Activated T-helper 2 cell treated with anti-CD3 and anti-CD28 coated beads, Interferon-gamma antibody, Interleukin-2, Interleukin-4, amounts not matched to agents 10 μg/mL and 5 μg/mL and 100 μg/mL, durations not matched to agents 14 hours and 24 hours and 36 hours (primary cell): ENCODE measurements at places on chromosomes 2 and 18.

- no peaks in the 10 kb centered on the region for H3K36me3 ChIP-seq
- H3K27me3 ChIP-seq: peaks cover 21% of the 10 kb centered on the region
- no peaks in the 10 kb centered on the region for H3K4me1 ChIP-seq
- no peak overlapping the region for H3K4me3 ChIP-seq
- DNase-seq: no peak
These were observed 10.0 kb upstream of the FABP1 start for GRCh38 chr2:88137833-88138232.

DNA sequence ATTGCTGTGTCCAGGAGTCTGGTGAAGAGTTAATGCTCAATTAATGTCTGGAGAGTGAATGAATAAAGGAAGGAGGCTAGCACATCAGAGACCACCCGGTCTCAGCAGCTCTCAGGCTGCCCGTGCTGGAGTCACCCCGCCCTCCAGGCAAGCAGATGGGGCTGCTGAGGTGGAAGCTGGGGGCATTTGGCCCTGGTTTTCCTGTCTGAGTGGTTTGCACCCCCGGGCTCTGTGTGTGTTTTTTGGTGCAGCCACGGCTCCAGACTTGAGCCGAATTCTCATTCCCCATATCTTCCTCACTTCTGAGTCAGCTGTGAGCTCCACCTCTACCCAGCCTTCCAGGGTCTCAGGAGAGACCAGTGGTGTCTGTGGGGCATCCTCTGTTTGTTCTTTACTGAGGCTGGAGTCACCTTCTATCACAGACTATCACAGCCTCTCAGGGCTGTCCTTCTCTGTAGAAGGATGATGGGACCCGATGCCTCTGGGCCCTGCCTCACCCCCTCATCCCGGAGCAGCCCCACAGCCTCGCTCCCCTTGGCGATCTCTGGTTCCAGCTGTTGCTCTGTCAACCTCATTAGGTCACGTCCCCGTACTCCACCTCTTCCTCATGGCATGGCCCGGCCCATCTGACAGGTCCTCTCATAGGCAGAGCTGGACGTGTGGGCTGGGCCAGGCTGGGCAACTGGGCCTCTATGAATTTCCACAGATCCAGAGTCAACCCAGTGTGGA lies 60.8 kb downstream of the HS1BP3 start:
- H3K4me1 ChIP-seq: peaks cover 2% of the 10 kb centered on the region
- no peak for DNase-seq
- no peak overlapping the region for H3K27ac ChIP-seq
- no peaks in the 10 kb centered on the region for H3K36me3 ChIP-seq

- H3K27me3 ChIP-seq: no peaks in the 10 kb centered on the region
- DNase-seq: no peak
- no peak overlapping the region for H3K27ac ChIP-seq
- H3K36me3 ChIP-seq: no peaks in the 10 kb centered on the region
These were observed 42.9 kb downstream of the TSPYL6 start for GRCh38 chr2:54213082-54213481.

DNA sequence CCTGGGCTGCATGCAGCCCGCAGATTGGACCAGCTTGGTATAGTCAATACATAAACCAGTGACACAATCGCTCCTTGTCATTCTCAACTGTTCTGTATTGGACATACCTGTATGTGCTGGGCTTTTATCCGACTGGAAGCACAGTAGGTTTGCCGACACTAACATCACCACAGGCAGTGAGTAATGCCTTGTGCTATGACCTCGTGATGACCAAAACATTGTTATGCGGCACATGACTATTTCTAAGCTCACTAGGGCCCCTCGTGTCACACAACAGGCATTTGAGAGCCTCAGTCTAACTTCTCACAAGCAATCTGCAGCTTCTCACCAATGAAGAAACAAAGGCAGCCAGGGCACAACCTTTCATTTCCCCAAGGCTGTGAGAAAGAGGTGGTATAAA lies 320.8 kb downstream of the AFF3 start:
- H3K27me3 ChIP-seq: no peaks in the 10 kb centered on the region
- no peaks in the 10 kb centered on the region for H3K36me3 ChIP-seq
- H3K27ac ChIP-seq: no peak overlapping the region
